ENCODE measurements at places on chromosomes 6 and 20.

DNA sequence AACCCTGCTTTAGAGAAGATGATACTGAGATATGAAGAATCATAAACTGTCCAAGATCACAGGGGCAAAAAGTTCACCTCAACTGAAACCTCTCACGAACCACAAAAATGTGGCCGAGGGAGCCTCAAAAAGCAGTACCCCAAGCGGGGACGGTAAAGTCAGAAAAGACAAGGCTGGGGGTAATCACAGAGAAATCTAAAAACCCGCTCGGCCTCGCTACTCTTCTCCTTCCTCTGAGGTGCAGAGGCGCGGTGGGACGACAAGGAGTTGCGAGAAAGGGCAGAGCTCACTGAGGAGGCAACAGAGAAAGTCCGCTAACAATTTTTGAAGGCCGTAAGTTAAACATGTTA is 356 bp upstream of the IRAK1BP1 start:
- no peak for DNase-seq

- no peak for DNase-seq
Measured at GRCh38 chr20:36273414-36274180, 32.5 kb upstream of the DLGAP4 start.

DNA sequence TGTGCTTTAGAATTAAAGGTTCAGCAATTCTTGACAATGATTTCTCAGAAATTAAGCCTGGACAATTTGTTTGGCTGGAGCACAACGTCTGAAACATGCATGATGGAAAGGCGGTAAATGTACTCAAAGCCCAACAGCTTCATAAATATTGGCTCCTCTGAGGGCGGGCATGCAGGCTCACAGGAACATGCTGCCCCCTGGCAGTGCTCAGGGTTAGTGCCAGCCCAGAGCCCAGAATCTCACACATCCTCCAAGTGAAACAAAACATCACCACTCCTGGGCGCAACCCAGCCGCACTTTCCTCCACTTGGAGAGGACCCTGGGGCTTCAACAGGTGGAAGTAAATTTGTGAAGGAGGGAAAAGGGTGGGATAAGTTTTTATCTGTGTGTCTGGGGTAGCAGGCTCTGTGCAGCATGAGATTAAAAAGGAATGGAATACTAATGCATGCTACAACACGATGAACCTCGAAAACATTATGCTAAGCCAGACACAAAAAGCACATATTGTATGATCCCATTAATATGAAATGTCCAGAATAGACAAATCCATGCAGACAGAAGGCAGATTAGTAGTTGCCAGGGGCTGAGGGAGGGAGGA is 54.1 kb upstream of the PTPRT start:
- DNase-seq = no peak

DNA sequence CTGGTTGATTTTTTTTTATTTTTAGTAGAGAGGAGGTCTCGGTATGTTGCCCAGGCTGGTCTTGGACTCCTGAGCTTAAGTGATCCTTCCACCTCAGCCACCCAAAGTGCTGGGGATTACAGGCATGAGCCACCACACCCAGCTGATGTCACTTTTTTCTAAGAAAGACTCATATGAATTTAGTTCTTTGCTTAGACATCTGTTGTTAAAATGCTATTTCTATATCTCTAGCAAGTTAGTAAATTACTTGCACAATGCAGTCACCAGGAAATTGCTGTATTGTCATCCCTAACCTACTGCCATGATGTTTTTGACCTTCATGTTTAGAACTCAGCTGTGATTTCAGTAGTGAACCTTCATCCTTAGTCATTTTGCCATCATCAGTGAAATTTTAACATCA is 5.7 kb downstream of the KDM1B start:
- no peak for DNase-seq

GRCh38 chr6:157937916-157938315 is 43.7 kb upstream of the SYNJ2 start:
- no peak for DNase-seq

DNA sequence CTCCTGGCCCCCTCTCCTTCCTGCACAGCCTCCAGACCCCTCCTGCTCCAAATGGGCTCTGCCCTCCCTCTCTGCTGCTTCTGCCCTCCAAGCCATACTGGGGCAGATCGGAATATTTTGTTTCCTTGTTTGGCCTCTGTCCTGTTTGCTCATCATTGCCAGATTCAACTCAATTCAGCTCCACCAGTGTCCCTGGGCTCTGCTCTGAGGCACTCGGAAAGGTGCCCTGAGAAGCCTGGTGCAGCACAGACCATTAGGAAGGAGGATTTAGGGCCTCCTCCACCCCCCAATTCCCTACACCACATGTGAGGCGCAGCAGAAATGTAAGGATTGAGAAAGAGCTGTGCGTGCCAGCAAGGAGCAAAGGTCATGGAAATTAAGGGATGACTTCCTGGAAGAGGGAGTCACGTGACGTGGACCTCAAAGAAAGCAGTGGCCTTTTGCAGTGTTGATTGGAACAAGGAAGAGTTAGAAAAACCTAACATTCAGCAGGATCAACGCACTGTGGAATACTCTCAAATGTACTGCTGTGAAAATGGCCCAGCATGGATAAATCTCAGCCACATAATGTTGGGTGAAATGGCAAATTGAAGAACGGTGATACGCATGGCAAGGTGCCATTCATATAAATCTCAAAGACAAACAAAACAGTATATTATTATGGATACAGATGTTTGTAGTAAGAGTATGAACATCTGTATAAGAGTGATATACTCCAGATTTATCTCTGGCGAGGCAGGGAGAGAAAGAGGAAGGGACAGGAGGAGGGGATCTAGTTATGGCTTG is 229.5 kb upstream of the RNF24 start:
- no peak for DNase-seq

DNA sequence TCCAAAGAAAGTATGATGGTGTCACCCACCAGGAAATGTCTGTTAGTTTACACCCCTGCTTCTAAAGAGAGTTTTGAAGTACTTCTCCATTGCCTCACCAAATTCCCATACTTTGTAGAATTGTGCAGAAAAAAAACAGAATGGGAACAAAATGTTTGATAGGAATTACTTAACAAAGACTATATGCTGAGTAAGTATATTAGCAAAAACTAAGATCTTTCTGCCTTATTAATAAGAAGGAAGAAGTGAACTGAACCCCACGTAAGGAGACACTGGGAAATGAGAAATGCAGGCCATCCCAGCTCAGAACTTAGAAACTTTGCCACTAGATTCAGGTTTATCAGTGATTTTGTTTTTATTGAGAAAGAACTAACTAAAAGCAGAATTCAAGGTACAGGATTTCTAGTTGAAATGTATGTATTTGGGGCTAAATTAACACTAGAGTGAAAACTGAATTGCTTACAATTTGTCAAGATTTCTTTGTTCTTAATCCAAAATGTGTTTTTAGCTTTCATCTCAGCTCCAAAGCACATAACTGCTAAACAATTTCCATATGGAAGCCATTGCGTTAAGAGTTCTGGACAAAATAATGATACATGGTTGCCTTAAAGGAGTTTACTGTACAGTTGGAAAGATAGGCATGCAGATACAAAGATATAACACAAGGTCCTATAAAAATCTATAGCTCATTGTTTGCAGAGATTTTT is 102.7 kb upstream of the BMP5 start:
- DNase-seq = no peak

DNA sequence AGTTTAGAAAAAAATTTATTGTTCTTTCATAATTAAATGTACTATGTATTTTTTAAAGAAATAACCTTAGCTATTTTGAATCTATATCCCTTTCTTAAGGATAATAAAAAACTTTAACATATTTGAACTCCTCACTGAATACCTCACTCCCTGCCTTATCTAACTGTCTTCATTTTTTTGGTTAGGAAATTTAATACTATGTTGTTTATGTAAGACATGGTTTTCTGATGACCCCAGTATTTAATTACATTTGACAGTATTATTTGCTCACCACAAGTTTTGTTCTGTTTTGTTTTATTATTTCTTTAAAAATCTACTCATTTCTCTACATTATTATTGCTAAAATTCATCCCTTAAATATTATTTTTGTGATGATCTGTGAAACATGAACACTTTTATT is 394.4 kb upstream of the ADGRB3 start:
- no peak for DNase-seq

DNA sequence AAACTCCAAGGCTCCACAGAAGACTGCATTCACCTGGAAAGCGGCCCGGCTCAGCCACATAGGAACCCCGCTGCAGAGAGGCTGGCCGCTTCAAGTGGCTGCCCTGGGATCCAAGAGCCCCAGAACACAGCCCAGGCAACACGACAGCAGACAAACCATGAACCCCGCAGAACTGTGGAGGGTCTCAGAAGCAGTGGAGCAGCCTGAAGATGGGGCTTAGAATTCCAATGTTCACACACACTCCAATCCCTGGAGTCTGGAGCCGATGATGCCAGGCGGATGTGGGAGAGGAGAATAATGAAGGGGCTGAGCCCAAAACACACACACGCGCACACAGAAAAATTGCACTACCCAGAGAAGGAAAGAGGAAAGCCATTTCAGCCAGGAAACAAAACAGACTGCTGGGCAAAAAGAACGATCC is 52.4 kb downstream of the NINL start:
- no peak for DNase-seq

- DNase-seq = peak; percentile 25
Measured at GRCh38 chr20:21395666-21396598, 1.4 kb downstream of the NKX2-4 start.

GRCh38 chr20:31664696-31665354 is 27.1 kb downstream of the COX4I2 start:
- no peak for DNase-seq

GRCh38 chr6:157695301-157696040 is 127.6 kb upstream of the SNX9 start:
- no peak for DNase-seq

DNA sequence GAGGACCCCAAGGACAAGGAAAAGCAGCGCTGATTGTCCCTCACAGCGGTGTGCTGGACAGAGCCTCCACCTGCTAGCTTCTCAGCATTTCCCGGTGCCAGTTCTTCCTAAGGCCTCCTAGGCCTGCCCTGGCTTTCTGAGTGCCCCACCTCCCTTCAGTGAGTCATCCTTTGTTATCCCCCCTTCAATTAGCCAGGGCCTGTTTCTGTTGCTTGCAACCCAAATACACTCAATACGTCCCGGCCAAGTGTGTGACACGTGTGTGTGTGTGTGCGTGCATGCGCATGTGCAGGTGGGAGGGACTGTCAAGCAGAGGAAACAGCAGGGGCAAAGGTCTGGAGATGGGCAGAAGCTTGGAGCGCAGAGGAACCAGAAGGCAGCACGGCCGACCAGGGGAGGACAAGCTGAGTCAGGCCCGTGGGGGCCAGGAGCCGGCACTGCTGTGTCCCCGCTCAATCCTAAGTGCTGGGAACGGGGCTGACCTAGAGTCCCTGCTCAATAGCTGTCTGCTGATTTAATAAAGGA is 159.8 kb downstream of the PREX1 start:
- DNase-seq = no peak

DNA sequence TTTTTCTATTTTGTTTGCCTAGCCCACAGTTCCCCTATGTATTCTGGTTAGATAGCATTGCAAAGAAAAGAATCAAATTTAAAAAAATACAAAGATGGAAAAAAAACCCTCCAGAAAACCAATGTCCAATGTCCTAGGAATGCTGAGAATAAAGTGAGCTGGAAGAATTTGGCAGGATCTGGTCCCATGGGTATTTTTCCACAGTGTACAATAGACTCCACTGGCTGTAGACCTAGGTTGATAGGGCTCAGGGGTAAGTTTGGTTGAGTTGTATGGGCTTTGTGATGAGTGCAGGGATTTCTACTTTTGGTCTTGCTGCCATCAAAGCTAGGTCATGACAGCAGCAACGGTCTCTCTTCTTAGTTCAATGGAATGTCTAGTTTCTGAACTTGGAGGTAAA is 41.5 kb downstream of the SLC22A2 start:
- no peak for DNase-seq

DNA sequence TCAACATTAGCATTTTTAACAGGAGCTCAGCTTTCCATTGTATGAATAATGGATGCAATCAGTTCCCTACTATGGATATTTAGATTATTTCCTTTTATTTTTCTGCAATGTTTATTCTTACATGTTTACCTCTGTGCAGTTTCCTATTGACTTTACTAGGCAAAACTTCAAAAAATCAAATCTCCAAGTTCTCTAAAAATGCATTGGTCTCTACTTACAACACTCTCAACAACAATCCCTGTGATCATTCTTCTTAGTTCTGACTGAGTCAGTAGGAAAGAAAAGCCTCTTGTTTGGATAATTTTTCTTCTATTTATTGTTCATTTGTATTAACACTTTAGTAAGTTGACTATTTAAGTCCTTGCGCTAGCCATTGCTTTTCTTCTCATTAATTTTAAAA is 126.1 kb downstream of the KIF13A start:
- no peak for DNase-seq

DNA sequence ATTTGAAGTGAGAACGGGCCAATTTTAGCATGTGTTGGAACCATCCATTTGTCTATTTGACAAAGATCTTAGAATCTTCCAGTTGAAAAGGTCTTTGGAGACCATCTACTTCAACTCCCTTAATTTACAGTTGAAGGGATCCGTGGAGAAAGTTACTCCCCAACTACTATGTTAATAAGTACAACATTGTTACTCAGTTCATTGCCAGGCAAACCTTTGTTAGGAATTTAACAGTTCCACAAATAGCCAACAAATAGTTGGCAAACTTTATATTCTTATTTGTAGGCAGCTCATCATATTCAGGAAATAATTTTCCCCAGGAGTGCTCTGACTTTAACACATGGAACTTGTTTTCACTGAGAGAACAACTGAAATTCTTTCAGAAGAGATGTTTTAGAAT is 81.0 kb upstream of the FLRT3 start:
- no peak for DNase-seq

- no peak for DNase-seq
Measured at GRCh38 chr20:5504061-5504739, 187.4 kb upstream of the PROKR2 start.

DNA sequence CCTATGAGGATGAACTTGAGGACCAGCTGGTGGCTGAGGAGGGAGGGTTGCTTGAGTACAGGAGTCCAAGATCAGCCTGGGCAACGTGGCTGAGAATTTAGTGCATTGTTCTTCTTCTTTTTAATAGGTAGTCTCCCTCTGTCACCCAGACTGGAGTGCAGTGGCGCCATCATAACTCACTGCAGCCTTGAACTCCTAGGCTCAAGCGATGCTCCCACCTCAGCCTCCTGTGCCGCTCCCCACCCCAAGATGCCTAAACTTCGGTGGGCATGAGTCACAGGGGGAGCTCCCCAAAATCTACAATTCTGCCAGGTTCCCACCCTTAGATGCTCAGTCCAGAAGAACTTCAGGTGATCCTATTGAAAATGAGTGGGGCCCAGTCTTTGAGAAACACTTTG is 21.4 kb downstream of the FAM50B start:
- no peak for DNase-seq

DNA sequence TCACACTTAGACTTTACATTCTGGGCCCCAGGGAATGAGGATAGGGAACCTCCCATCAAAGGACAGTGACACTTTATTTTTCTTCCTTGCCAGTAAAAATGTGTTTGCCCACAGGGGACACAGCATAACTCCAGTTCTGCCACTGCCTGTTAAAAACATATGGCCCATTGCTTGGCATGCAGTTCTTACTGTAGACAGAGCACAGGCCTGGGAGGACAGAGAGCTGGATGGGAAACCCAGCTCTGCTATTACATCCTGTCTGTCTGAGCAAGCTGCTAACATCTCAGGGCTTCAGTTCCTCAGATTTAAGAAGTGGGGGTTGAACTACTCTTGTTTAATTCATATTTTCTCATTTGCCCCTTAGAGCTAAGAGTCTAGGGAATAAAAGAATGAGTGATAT is 120.2 kb downstream of the AKAP7 start:
- DNase-seq = no peak

GRCh38 chr20:63156221-63156671 is 59.7 kb downstream of the YTHDF1 start:
- no peak for DNase-seq

GRCh38 chr6:14612016-14612980 is 494.7 kb downstream of the CD83 start:
- DNase-seq = no peak

- DNase-seq = no peak
Measured at GRCh38 chr6:2485116-2485515, 239.7 kb upstream of the GMDS start.

All from activated CD8-positive, alpha-beta memory T cell treated with anti-CD3 and anti-CD28 coated beads for 1 hour (primary cell).